ENCODE measurements at places on chromosomes 11 and 22.

GRCh38 chr22:24271386-24271854 is 789 bp downstream of the SPECC1L start:
- DNase-seq: peak; percentile 33

GRCh38 chr11:62504158-62504973 is 42.2 kb downstream of the AHNAK start:
- DNase-seq: no peak

GRCh38 chr11:116258821-116259220 is 514.0 kb downstream of the BUD13 start:
- no peak for DNase-seq

- DNase-seq: peak; percentile 64
Observed at GRCh38 chr11:66020618-66021357, 5.5 kb downstream of the CATSPER1 start.

DNA sequence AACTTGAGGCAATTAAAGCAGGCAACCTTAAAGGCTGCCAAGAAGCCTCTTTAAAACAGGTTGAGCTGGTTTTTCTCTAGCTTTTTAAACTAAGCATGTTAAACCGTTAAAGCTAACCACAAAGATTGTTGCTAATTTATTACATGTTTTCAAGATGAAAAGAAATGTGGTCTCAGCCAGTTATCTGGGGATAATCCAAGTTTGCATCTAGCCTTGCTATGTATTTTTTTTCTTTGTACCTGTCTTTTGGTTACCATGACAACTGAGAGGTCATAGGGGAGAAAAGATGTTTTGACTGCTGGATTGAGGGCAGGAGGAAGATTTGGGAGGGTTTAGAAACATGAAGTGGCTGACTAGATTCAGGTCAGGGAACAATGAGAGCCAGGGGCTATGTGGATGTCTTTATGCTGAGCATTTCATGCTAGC is 19.2 kb upstream of the PGM2L1 start:
- peak; percentile 21 for DNase-seq

DNA sequence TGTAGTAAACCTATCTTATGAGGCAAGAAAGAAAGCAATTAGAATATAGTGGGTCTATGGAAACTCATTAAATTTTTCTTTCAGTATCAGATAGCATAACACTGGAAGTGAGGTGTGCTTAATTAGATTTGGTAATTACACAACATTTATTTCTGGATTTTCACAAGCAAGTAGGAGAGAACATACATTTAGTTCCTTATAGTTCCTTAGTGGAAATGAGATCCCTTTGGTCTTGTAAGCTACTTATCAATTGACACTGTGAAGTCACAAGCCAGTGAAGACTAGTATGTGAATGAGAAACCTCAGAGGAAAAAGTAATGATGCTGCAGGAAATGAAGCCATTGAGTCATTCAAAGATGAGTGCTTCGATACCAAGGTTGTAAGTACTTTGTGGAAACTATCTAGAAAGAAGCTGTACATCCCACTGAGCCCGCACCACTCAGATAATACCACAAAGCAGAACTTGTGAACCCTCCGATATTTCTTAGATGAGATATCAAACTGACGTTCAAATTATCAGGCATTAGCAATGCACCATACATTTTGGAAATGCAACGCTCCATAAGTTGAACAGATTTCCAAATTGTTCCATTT is 53.5 kb downstream of the ENTHD1 start:
- no peak for DNase-seq

DNA sequence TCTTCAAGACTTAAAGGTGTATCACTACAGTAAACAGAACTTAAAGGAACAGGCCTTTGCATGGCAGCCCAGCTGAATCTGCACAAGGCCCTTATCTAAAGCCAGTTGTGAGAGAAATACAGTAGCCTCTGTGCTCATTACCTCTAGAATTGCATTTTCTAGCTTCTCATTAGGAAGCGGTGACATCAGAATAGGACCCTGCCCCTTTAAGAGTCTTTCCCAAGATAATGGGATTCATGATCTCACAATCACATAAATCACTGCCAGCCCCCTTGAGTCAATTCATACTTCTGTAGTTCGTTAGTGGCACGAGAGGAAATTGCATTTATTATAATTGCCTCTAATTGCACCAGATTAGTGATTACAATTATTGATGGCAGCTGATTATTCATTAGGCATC is 170.3 kb downstream of the NTM start:
- no peak for DNase-seq

- DNase-seq: no peak
Observed at GRCh38 chr11:134503100-134503499, 91.1 kb upstream of the B3GAT1 start.

- DNase-seq: no peak
Observed at GRCh38 chr22:49634006-49634772, 193.5 kb downstream of the BRD1 start.

DNA sequence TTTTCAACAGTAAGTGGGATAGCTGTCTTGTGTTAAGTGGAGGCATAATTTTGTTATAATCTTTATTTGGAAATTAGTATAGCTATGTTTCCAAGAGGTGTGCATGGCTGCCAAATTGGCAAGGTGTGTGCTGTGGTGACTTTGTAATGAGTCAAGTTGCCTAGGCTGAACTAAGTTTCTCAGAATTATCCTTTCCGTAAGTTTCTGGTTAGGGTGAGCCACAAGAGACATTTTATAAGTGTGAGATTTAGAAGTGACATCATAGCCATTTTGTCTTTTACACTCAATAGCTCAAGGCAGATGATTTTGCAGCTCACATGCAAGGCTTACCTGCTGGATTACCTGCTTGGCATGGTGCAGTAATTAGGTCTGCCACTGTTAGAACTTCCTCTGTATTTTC is 90.3 kb downstream of the C11orf87 start:
- no peak for DNase-seq

- DNase-seq: no peak
Observed at GRCh38 chr11:79025622-79026021, 415.2 kb downstream of the TENM4 start.

- DNase-seq: no peak
Observed at GRCh38 chr11:118175993-118176777, at the start of gene SCN2B. TSS of gene SCN2B (minus strand) at chr11:118176639. CDS start at chr11:118176431, 208 bp downstream.

DNA sequence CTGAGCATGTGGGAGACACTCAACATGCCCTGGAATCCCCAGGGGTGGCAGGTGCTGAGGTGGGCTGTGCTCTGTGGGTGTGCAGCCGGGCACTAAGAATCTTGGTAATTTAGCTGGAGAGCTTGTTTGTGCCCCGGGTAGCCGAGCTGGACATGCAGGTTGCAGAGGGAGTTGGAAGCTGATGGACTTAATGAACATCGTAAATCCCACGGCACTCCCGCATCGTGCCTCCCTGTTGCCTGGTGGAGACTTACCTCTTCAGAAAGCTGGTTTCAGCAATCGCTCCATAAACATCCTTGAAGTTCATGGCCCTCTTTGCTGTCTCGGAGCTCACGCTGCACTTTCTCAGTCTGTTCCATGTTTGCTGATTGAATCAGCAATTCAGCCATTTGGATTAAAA is 29.9 kb downstream of the RPS6KA4 start:
- no peak for DNase-seq

DNA sequence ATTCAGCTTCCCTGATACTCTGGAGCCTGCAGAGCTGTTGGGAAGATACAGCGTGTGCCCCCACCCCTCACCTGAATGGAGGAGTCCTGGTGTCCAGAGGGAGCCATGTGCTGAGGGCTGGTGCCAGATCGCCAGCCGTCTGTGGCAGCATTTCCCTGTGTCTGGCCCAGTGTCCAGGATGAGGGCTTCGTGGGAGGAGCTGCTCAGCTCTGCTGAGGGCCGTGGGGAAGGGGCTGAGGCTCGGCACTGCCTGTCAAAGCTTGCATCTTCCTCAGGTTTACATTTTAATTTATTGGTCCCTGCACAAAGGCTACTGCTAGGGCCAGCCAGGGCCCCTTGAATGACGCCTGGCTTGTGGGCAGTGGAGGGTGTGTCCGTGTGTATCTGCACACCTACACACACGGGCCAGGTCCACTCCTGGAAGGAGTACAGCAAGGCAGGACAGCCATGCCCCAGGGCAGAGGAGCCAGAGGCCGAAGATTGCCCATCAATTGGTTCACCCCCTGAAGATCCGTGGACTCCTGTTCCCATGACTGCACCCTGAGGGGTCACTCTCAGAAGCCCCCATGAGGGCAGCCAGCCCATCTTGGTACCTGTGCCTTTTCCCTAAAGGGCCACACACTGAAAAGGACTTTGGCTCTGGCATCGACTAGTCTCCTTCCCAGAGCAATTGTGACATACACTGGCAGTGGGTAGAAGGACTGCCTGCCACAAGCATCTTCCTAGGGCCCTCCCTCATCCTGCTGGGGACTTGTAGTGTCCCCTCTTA is 107.7 kb upstream of the PARVA start:
- DNase-seq: no peak

DNA sequence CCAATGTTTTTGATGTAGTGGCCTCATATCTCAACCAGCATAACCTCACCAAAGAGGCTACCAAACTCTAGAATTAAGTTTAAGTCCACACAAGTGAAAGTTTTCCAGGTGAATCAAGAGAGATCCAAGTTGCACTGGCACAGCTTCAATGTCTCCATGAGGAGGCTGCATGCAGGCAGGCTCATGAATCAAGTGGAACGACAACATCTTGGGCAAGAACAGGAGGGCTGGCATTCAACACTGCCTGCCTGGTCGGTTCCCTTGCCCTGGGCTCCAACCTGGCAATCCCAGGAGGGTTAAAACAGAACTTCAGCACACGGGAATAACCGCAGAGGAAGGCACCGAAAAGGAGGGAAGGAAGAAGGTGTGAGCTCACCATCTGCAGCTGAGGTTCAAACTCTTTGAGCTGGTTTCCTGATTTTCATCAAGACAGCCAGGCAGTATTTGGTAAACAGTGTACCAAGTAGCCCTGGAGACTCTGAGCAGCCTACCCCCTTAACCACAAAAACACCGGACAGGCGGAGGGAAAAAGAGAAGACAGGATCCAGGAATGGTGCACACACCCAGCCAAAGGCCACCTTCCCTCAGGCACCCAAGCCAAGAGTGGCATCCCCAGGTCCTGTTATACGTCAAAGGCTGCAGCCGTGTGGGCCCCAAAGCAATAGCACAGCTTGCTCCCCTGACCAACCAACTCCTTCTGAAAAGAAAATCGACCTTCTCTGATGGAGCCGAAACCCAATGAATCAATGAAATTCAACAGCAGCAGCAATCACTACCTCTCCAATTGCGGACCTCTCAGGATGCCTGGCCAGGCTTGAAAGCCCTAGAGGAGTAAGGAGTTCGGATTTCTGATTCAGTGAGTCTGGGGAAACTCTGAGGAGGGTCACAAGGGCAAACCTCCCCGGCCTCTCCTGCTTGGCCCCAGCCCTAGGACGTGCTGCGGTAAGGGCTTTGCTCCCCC is 1.3 kb downstream of the PACSIN2 start:
- DNase-seq: no peak

DNA sequence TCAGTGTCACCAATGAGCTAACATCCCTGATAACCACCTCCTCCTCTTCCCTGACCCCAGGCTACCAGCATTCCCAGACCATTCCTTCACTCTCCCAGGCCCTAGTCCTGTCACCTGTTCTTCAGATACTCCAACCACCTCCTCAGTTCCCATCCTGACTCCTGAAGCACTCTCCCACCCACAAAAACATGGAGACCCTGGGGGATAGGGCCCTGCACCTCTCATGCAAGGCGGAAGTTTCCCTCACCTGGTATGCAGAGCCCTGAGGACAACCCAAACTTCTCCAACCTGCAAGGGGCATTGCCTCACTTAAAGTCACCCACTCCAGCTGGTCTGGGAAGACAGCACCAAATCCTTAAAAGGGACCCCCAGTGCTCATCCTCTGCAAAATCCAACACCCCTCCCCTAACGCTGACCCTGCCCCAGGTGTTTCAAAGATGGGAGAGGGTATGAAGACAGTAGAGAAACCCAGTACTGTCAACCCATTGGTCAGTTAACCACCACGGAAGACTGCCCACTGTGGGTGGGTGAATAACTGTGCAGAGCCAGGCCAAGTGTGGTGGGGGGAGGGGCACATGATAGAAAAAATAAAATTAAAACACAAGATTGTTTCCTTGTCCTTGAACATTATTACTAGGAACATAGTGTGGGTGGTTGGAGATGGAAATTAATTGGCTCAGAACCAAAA is 1.4 kb downstream of the TNKS1BP1 start:
- peak; percentile 55 for DNase-seq

GRCh38 chr11:134063124-134063495 is 5.8 kb upstream of the JAM3 start:
- DNase-seq: no peak

DNA sequence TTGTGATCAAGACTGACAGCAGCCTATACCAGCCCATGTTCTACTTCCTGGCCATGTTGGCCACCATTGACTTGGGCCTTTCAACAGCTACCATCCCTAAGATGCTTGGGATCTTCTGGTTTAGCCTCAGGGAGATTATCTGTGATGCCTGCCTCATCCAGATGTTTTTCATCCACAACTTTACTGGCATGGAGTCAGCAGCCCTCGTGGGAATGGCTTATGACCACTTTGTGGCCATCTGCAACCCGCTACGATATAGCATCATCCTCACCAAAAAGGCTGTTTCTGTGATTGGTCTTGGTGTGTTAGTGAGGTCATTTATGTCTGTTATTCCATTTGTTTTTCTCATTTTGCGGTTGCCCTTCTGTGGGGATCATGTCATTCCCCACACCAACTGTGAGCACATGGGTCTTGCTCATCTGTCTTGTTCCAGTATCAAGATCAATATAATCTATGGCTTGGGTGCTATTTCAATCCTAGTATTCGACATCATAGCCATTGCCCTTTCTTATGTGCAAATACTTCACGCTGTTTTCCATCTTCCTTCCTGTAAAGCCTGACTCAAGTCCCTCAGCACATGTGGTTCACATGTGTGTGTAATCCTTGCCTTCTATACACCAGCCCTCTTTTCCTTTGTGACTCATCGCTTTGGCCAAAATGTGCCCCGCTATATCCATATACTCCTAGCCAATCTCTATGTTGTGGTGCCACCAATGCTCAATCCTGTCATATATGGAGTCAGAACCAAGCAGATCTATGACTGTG is 23.6 kb downstream of the OR52E1 start:
- no peak for DNase-seq

DNA sequence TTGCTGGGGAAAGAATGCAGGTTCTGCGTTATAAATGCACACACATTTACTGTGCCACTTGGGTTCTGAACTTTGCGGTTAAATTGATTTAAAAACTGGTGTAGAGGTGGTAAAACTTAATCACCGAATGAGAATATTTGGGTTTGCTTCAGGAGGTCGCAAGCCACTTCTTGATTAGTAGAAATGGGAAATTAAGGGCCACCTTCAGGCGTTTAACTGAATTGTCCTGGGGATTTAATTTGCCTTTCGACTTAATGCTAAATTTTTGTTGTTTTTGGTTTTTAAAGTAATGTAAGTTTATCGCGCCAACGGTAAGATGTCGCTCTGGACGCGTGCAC is 459 bp upstream of the NCR3LG1 start:
- no peak for DNase-seq

GRCh38 chr11:78432058-78432515 is 14.5 kb upstream of the GAB2 start:
- no peak for DNase-seq

DNA sequence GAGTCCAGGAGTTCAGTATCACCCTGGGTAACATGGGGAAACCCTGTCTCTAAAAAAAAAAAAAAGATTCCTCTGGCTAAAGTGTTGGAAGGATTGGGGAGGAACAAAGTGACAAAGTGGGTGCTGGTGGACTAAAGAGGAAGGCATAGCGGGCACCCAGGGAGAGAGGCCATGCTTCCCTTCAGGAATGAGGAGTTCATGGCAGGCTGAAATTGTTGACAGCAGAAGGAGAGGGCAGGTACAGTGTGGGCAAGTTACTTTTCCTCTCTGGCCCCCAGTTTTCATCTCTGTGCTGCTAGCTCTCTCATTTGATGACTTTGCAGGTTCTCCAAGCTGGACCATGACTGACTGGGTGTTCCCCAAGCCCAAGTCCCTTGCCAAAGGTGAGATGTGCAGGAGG is 4.4 kb upstream of the SYT13 start:
- DNase-seq: no peak

Measured in iris pigment epithelial cell (primary cell).